Stimulated activated CD8-positive, alpha-beta memory T cell treated with anti-CD3 and anti-CD28 coated beads, Interleukin-4, amount 100 ng/mL, for 1 hour (primary cell): ENCODE measurements at places on chromosomes 12 and 14.

GRCh38 chr14:84162633-84163032 is 1367.3 kb upstream of the FLRT2 start:
- DNase-seq = no peak

GRCh38 chr14:49574038-49574437 is 12.1 kb downstream of the RPS29 start:
- DNase-seq = no peak

DNA sequence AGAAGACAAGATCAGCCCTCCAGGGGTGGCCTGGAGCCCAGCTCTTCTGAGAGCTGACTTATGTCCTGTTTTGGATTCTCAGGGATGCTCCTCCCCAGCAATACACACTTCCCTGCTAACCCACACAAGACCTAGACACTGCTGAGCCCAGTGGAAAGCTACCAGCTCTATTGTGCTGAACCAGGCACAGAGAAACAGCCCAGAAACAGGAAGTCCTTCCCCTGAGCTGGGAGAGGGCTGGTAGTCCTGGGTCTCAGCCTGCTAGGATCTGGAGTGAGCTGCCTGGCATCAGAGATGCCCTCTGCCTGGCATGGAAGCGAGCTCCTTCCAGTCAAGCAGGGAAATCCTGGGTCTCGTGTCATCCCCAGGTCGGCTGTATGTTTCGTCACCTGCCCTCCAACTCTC is 1.2 kb upstream of the LAG3 start:
- no peak for DNase-seq

GRCh38 chr12:119308708-119309456 is 25.6 kb upstream of the CCDC60 start:
- DNase-seq = no peak

- no peak for DNase-seq
Observed at GRCh38 chr12:80015660-80016059, 80.8 kb upstream of the PPP1R12A start.

- no peak for DNase-seq
Observed at GRCh38 chr12:50174971-50175715, 8.0 kb upstream of the CERS5 start.

DNA sequence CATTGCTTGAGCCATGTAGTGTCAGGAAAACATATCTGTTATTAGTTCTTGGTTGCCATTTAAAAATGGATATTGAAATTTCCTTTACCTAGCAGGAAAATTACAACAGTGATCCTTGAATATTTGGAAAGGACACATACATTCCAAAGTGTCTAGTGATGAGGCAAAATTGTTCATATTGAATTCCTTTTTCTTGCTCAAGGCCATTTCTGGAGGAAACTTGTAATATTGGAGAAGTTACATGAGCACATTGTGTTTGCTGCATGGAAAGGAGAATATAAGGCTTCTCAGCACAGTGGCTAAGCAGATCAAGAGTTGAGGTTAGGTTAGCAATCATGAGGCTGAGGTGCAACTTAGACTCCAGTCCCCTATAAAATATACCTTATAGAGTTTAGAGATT is 121.9 kb downstream of the PDE3A start:
- DNase-seq = no peak

DNA sequence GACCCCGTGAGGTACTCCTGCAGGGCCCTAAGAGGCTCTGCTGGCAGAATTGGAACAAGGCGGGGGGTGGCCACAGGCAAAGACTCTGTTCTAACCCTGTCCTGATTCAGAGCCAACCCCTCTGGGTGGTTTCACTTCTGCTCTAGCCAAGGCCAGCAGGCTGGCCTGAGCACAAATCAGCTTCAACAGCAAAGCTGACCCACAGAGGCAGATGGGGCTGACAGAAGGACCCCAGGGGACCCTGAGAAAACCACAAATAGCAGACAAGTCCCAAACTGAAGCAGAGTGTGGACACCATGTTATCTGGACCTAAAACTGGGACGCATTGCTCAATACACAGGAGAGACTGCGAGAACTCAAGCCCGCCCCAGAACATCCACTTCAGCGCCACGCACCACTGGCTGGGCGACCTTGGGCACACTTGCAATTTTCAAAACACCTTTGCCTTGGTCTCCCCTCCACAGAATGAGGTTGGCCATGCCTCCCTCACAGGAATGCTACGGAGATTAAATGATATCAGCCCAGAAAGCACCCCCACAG is 76.4 kb upstream of the DICER1 start:
- no peak for DNase-seq

DNA sequence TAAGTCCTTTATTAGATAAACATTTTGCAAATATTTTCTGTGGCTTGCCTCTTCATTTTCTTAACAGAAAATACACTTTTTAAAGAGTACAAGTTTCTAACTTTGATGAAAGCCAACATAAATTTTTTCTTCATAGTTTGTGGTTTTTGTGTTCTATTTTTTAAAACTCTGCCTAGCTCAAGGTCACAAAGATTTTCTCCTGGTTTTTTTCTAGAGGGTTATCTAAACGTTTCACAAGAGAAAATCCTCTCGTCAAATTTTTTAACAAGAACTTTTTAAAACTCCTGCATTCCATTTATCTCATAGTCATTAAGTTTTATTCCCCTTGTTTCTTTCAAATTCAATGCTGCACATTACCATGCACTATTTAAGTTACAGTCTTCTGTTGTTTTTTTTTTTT is 8.2 kb downstream of the AREL1 start:
- no peak for DNase-seq
